ENCODE measurements at places on chromosomes 12 and 14.

DNA sequence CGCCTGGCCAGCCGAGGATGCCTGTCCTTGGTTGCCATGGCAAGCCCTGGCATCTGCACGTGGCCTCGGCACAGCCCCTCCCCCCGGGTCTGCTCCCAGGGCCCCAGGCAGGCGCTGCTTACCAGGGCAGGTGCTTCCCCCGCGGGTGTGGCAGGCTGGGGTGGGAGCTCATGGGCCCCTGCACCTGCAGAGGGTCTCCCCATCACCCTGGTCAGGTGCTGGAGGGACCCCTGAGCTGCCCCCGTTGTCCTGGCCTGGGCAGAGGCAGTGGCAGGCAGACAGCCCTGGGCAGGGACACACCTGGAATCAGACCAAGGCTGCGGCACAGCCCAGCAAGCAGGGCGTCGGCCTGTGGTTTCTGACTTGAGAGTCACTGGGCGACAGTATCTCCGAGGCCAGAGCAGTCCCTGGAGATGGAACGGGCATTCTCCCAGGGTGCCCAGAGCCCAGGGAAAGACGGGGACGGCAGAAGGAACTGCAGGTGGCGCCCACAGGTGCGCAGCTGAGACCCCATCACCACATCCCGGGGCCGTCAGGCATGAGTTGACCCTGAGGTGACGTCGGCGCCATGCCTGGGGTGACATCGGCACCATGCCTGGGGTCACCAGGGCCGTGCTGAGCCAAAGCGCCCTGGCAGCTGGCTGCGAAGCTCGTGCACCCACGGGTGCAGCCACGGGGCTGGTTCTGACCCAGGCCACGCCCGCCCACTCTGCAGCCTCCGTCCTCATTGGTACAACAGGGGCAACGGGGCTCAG lies 56.1 kb upstream of the FBRSL1 start:
- DNase-seq = no peak

GRCh38 chr14:25007832-25008231 lies 42.1 kb downstream of the STXBP6 start:
- no peak for DNase-seq

- no peak for DNase-seq
Observed at GRCh38 chr12:30047516-30048254, 263.9 kb upstream of the TMTC1 start.

DNA sequence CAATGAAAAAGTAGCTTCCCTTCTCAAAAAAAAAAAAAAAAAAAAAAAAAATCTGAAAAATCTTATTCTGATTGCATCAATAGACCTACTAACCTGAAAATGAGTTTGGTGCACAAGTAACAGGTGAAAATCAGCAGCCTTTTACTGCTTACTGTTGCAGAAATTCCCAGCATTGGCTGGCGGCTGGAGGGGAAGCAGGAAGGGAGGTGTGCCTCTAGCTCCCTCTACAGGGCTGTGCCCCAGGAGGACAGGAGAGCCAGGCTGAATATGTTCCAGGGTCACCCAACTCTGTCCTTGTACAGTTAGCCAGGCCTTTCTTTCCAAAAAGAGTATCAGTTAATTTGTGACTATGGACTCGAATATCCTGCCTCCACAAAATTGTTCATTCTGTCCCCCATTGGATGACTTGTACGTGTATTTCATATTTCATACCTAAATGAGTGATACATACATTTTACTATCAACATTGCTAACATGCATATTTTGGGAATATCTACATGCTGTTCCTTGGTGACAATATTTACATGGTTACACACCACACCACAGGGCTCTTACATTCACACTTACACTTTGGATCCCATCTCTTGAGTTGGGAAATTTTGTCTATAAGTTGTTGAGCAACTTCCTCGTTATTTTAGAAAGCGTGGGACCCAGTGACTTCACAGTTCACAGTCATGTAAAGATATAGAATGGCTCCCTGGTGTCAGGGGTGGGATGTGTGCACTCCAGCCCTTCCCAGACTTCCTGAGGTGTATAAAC lies 124.8 kb downstream of the SAMD4A start:
- peak; percentile 52 for DNase-seq

GRCh38 chr12:223841-224240 lies 9.9 kb upstream of the SLC6A12 start:
- no peak for DNase-seq

DNA sequence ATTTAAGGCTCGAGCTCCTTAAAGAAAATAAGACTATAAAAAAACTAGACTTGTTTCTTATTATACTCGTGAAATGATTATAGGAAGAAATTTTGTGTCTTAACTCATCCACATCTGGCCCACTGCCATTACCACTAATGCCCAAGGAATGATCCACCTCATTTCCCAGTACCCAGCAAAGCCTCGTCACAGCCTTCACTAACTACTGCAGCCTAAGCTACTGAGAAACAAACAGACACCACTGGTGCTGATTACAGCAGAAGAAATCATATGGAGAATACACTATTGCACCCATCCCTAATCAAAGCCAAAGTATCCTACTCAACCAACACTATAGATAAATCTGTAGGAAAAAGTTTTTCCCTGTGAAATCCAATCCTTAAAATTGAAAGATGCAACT lies 205.3 kb upstream of the NAV3 start:
- DNase-seq = no peak

- no peak for DNase-seq
Observed at GRCh38 chr12:72485017-72485701, 213.0 kb downstream of the TRHDE start.

- no peak for DNase-seq
Observed at GRCh38 chr14:92108345-92109254, 2.2 kb upstream of the ATXN3 start.

- DNase-seq = no peak
Observed at GRCh38 chr12:5768581-5769196, 176.4 kb downstream of the ANO2 start.

DNA sequence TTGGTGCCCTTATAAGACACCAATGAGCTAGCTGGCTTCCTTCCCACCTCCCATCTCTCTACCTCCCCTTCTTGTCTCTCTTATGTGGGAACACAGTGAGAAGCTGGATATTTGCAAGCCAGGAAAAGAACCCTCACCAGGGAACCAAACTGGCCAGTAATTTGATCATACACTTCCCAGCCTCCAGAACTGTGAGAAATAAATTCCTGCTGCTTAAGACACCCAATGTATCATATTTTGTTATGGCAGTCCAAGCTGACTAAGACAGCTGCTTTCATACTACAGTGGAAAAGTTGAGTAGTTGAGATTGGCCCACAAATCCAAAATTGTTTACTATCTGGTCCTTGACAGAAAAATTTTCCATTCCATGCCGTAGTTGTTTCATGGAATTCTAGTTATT lies 269.0 kb downstream of the KCNH5 start:
- no peak for DNase-seq

- no peak for DNase-seq
Observed at GRCh38 chr12:54370171-54370730, 6.0 kb upstream of the GPR84 start.
